Stimulated activated CD8-positive, alpha-beta memory T cell treated with anti-CD3 and anti-CD28 coated beads, Interleukin-4, amount 100 ng/mL, for 1 hour (primary cell): ENCODE measurements at places on chromosomes 12 and 14.

DNA sequence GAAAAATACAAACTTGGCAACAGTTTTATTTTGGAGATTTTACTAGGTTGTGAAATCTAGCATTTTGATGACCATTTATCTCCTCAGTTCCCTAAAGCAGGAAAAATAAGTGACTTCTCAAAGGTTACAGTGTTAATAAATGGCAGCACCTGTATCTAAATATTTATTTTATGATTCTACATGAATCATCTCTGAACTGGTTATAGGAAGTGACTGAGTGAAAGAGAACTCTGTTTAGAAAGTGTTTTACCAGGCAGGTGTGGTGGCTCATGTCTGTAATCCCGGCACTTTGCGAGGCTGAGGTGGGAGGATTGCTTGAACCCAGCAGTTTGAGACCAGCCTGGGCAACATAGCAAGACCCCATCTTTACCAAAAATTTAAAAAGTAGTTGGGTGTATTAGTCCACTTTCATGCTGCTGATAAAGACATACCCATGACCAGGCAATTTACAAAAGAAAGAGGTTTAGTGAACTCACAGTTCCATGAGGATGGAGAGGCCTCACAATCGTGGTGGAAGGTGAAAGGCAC is 26.3 kb downstream of the MIPOL1 start:
- DNase-seq, result no peak

DNA sequence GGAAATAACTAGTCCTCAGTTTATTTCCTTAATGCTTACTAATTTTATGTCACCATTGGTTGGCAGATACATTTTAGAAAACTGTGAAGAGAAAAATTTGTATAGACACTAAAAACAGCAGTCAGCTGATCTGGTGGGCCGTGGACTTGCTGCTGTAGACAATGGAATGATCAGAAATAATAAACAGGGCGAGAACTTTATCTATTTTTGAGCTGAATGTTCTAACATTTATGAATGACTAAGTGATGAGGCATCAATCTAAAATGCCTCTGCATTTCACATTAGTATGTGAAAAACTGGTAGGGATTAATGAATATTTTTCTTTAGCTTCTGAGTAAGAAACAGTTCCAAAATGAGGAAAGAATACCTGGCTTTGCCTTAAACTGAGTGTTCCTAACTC is 24.8 kb upstream of the PKP2 start:
- DNase-seq, result no peak

DNA sequence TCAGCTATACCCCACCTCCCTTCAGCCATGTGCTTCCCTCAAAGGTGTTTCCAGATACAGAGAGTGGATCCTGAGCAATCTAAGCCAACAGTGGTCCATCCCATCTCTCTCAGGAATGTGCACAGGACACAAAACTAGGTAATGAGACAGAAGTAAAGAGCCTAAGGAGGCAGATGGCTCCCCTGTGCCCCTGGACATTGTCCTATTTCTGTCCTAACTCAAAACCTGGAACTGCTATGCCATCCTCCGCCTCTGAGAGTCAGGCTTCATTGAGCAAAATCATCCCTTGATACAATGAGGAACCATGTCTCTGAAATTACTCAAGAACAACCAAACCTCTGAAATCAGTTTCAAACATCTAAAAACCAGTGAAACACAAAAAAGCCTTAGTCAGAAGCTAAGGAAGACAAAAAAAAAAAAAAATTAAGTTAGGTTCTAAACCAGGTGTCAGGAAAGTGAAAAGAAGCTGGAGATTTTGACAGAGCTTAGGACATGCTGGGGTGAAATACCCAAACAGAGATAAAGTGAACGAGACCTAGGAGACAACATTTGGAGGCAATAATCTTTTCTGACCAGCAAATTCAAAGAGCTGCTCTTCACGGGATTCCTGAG is 200.3 kb upstream of the PLEKHG7 start:
- no peak for DNase-seq

- DNase-seq, result no peak
Observed at GRCh38 chr12:24840046-24840800, 108.7 kb downstream of the BCAT1 start.

DNA sequence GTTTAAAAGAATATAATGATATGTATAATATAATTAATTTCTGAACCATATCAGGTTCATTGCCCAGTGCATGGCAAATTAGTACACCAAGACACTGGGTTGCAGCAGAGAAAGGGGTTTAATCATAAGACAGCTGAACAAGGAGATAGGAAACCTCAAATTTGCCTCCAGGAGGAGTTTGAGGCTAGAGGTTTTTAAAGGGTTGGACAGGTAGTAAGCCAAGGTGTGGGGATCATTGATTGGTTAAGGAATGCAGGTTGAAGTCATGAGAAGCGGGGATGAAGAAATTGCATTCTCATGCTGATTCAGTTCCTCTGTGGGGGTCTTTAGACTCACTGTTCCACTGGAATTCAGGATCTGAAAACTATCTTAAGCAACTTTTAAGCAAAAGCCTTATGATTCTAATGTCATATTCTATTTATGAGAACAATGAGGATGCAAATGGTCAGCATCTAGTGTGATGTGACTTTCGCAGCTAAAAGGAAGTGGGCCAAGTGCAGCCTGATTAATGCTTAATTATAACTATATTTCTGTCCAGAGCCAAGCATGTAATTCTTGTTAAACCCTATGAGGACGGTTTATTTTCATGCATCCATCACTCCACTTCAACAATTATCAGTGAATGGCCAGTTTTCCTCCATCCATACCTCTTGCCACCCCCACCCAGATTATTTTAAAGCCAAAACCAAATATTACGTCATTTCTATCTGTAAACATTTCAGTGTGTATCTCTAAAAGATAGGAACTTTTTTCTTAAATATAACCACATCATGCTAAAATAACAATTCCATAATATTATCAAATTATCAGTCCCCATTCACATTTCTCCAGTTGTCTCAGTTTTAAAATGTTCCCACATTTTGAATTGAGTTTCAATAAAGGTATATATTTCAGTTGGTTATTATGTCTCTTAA is 14.9 kb downstream of the RNF212B start:
- DNase-seq, result no peak

DNA sequence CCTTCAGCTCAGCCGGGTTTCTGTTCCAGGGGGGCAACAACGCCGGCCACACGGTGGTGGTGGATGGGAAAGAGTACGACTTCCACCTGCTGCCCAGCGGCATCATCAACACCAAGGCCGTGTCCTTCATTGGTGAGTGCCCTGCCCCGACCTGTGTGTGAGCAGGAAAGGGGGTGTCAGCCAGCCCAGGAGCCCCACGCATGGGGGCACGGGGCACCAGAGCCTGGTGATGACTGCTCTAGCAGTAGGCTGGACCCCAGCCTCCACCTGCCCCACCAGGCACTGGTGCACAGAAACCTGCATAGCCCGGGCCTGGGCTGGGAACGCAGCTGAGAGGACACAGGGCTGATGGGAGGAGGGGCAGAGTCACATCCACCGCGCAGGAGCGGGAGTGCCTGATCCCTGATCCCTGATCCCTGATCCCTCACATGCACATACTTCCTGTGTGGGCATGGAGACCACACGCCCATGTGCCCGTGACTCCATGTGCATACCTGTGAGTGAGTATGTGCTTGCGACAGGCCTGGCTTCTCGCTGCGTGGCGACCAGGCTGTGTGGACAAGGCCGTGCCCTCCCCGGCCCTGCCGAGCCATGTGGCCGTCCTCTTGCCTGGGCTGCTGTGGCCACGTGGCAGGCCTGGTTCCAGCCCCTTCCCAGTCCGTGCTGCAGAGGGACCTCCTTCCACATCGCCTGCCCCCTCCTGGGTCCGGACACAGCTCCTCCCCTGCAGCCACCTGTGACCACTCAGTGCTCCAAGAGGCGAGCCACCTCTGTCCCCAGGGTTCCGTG is 11.2 kb downstream of the ADSS1 start:
- DNase-seq, result no peak

DNA sequence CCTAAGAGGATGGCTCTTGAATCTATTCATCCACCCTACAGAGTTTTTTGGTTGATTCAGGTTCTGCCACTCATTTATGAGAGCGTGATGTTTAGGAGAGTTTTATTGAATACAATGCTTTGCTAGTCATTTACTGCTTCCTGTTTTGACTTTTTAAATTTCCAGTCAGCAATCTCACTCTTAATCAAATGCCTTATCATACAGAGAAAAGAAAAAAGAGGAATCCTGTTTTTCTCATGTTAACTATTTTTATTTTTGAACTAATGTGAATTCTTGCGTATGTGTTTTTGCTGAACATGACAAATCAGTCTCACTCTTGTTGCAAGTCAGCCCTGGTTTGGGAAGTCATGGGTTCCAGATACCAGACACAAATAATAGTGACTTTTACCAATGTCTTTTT is 22.1 kb upstream of the LGMN start:
- no peak for DNase-seq

DNA sequence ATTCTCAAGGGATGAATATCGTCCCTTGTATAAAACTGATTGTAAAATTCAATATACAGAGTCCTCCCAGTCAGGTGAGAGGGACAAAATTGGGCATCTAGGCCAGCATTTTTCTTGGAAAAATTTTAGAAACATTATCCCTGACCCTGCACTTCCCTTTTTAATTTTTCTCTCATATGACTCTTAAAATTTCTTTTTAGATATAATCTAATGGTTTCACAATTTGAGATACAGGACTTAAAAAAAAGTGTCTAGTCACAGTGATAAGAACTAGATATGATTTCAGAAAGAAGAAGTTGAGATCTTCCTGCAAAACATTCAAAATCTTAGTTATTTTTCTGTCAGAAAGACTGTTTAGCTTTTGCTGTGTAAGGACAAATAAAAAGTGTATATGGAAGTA is 270.8 kb upstream of the PPFIA2 start:
- no peak for DNase-seq

DNA sequence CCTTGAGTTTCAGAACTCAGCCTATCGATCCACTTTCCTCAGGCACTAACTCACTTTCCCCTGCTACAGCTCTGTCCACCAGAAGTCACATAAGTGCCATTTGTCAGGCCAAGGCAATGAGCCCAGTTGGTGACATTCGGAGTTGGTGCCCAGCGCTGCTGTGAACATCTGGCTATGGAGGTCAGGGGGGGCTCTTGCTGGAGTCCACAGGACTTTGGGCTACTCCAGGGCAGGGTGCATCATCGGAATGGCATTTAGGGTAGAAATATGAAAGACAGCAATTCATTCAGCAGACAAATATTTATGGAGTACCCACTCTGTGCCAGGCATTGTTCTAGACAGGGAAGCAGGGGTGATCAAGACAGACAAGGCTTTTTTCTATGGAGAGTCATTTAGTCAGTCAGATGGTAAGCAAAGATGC is 1.5 kb upstream of the PPP1CC start:
- DNase-seq, result no peak

- no peak for DNase-seq
Observed at GRCh38 chr14:93709249-93709648, 79.0 kb downstream of the PRIMA1 start.

- DNase-seq, result no peak
Observed at GRCh38 chr12:98828802-98829600, 183.9 kb downstream of the APAF1 start.

GRCh38 chr12:6827982-6828780 is at the start of gene P3H3:
P3H3 (plus strand) TSS chr12:6828407; CDS start chr12:6828441, 34 bp downstream.
- no peak for DNase-seq

GRCh38 chr14:54175298-54175942 is 218.8 kb upstream of the BMP4 start:
- no peak for DNase-seq

GRCh38 chr12:25320123-25321006 is 69.6 kb upstream of the KRAS start:
- DNase-seq, result no peak

- DNase-seq, result no peak
Observed at GRCh38 chr12:24707334-24707733, 241.6 kb downstream of the BCAT1 start.

DNA sequence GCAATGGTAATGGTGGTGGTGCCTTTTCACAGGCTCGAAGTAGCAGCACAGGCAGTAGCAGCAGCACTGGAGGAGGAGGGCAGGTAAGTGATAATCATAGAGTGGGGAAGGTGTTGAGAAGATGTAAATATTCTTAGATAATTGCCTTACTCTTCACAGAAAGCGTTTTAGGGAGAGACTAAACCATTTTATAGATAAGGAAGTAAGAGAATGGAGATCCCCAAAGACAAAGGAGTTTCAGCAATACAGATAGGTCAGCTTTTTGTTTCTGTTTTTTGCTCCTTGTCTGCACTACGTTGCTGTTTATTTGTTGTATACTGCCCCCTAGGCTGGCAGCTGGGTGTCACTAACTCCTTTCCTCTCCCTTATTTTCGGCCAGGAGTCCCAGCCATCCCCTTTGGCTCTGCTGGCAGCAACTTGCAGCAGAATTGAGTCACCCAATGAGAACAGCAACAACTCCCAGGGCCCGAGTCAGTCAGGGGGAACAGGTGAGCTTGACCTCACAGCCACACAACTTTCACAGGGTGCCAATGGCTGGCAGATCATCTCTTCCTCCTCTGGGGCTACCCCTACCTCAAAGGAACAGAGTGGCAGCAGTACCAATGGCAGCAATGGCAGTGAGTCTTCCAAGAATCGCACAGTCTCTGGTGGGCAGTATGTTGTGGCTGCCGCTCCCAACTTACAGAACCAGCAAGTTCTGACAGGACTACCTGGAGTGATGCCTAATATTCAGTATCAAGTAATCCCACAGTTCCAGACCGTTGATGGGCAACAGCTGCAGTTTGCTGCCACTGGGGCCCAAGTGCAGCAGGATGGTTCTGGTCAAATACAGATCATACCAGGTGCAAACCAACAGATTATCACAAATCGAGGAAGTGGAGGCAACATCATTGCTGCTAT is 2.0 kb downstream of the SP1 start:
- DNase-seq, result no peak

GRCh38 chr12:124506145-124506831 is 61.1 kb downstream of the NCOR2 start:
- no peak for DNase-seq

DNA sequence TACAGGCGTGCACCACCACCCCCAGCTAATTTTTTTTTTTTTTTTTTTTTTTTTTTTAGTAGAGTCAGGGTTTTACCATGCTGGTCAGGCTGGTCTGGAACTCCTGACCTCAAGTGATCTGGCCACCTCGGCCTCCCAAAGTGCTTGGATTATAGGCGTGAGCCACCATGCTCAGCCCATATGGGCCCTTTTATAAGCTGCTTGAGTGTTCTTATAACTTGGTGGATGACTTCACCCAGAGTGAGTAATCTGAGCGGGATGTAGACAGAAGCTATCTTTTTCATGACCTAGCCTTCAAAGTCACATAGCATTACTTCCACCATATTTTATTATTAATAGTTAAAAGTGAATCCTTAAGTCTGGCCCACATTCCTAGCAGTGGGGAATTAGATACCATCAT is 16.4 kb downstream of the BBOF1 start:
- DNase-seq, result no peak
